Stimulated activated CD8-positive, alpha-beta memory T cell treated with anti-CD3 and anti-CD28 coated beads, Interleukin-7, amount 100 ng/mL, for 4 hours (primary cell): ENCODE measurements at places on chromosomes 3 and 15.

GRCh38 chr15:39643727-39644126 is 62.8 kb downstream of the THBS1 start:
- DNase-seq = no peak

- no peak for DNase-seq
These were observed 59.5 kb downstream of the AMOTL2 start for GRCh38 chr3:134314588-134315285.

GRCh38 chr3:39272191-39272590 is 7.6 kb downstream of the CX3CR1 start:
- no peak for DNase-seq

DNA sequence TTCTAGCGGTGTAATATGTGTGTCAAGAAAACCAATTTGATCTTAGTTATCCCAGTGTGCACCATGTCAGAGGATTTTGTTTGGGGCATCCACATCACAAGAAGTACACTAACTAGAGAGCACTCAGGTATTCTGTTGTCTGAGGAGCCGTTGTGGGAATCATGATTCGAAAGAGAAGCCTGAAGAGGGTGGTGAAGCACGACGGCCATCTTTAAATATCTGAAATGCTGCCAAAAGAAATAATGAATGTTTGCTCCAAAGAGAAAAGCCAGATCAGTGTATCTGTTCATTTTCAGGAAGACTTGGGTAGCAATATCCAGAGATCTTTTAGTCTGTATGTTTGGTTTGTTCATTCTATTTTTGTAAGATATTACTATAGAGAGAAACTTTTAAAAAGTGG is 180.7 kb downstream of the KLHL25 start:
- DNase-seq = no peak

DNA sequence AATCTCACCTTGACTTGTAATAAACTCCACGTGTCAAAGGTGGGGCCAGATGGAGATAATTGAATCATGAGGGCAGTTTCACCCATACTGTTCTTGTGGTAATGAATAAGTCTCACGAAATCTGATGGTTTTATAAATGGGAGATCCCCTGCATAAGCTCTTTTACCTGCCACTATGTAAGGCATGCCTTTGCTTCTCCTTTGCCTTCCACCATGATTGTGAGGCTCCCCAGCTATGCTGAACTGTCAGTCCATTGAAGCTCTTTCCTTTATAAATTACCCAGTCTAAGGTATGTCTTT is 45.5 kb downstream of the SUCNR1 start:
- DNase-seq = no peak

DNA sequence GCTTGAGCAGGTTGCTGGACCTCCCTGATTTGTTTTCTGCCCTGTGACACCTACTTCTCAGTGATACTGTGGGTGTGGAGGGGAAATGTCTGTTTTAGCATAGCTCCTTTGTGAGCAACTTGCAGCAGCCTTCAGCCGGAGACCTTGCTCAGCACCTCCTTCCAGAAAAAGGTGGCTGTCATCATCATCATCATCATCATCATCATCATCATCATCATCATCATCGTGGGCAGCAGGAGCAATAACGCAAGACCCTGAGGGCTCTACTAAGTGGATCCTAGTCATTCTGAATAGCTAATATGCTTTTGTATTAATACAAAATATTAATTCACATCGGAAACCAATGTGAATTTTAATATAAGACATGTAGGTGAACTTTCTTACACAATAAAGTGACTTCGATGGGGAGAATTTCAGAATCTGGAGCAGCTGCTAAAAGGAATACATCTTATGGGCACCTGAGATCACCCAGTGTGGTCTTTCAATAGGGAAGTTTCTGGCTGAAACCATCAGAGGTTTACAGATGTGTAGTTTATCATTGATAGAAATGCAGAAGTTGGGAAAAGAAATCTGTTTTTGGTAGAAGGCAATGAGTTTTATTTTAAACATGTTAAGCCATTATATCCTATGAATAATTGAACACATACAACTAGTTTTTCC is 8.6 kb downstream of the GABRR3 start:
- no peak for DNase-seq

DNA sequence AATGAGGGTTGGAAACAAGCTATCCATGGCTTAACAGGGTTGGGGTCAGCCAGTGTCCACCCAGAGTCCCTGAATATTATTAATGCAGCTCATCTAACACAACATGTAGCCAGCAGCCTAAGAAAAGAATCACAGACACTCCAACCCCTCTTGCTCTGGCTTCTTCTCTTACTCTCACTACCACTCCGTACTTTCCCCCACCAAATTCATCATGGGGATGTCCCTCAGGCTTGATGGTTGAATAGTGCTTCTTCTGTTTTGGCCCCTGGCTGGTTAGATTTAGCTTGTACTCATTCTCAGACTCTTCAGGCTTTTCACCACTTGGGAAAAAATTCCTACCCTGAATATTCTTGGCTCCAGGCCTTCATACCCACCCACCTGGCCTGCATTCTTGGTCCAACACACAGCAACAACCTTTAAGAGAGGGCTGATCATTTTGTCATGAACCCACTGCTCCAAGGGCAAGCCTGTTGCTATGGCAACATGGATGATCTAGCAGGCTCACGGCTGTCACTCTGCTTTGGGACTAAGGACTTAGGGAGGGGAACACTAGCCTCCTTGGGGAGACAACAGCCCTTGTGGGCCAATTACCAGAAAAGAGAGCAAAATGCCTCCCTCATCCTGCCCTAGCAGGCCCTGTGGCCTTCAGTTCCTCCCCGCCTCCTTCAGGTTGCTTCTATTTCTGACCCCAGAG is 9.4 kb upstream of the MED12L start:
- no peak for DNase-seq

DNA sequence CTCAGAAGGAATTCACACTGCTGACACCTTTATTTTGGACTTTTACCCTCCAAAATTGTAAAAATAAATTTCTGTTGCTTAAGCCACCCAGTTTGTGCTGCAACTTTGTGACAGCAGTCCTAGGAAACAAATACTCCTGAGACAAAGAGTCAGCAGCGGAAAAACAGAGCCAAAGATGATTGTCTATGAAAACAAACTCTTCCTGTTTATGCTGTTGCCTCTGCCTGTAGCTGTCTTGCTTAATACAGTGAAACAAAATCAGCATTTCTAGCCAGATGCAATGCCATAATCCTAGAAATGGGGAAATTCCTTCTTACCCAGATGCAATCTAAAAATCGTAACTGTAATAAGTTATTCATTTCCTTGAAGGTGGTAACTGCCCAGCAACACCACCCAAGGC is 387.5 kb upstream of the ATP11B start:
- DNase-seq = no peak

- no peak for DNase-seq
These were observed 475 bp upstream of the SPINT1 start for GRCh38 chr15:40843261-40843884.

- no peak for DNase-seq
These were observed 8.5 kb downstream of the ANPEP start for GRCh38 chr15:89806210-89806558.

- DNase-seq = no peak
These were observed 426.1 kb upstream of the THBS1 start for GRCh38 chr15:39154776-39155175.

GRCh38 chr15:95653361-95653805 is 677.1 kb upstream of the NR2F2 start:
- no peak for DNase-seq

GRCh38 chr15:80115021-80115420 is 37.8 kb upstream of the FAH start:
- no peak for DNase-seq

GRCh38 chr15:76345583-76345879 is 9.0 kb downstream of the ISL2 start:
- DNase-seq = no peak

DNA sequence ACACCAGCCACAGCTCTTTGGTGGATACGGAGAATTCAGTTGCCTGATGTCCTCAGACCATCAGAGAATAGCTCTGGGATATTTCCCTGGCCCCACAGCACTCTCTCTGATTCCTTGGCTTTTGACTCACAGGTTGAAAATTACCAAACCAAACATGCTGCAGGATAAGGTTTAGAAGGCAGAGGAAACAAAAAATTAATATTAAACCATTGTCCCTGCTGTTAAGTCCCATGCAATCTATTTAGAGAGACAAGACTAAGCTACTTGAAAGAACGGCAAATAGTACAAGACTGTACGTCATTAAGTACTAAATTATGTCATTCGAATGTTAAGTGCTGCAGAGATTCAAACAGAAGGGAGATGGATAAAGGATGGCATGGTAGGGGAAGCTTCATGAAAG is 501.4 kb downstream of the MECOM start:
- no peak for DNase-seq

DNA sequence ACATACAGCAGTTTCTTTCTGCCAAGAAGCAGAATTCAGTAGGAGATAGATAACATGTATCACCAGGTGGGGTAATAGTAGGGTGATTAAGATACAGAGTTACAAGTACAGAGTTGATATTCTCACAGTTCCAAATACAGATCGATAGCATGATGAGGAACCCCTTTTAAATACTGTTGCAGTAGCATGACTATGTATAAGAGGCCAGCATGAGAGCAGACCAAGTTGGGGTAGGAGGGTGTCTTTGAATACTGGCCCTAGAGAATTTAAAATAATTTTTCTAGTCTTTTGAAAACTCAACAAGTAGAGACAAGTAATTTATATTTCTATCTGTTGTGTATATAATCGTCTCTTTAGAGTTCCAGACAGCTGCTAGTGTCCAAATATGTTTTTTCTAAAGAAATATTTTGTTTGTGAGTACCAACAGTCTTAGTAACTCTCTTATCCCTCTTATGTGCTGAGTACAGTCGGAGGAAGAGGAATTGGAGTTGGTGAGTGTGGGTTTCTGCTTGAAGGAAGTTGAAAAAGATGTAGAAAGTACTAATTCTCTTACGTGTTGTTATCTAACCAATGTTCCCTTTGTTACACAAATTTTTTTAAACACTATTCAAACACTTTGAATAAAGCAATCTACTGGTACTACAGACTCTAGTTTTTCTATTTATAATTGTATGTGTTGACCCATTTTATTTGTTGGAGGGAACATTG is 30.2 kb downstream of the LYSMD4 start:
- DNase-seq = no peak

- no peak for DNase-seq
These were observed 95.0 kb upstream of the HACD2 start for GRCh38 chr3:123679712-123680386.

DNA sequence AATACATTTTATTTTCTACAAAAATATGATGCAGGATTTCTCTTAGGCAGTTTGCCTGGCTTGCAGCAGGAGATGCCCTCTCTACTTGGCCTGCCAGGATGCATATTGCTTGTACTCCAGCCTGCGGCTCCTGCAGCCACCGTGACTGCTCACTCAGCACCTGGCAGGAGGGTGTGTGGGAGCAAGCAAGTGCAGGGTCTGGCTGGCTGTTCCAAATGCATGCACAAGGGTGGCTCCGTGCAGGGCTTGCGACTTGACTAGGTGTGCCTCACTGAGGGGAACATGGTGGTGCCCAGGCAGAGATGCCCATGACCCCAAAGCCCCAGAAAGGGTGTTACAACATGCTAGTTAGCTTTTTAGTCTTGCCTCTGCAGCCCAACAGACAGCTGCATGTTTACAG is 1240.2 kb upstream of the ALCAM start:
- no peak for DNase-seq

DNA sequence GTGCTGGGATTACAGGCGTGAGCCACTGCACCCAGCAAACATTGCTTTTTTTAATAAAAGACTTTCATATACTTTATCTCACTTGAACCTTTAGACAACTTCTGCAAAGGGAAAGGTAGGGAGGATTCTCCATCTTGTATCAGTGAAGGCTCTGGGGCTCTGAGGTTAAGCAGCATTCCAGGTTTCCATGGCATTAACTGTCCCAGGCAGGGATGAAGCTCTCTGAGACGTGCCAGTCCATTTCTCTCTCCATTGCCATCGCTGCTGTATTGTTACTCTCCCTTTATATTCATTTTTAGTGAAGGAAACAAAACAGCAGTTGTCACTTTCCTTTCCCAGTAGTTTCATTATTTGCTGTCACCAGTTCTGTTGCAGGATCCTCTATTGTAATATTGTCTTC is 342.4 kb downstream of the LPP start:
- no peak for DNase-seq

GRCh38 chr3:190865828-190866227 is 3.3 kb upstream of the GMNC start:
- DNase-seq = no peak

DNA sequence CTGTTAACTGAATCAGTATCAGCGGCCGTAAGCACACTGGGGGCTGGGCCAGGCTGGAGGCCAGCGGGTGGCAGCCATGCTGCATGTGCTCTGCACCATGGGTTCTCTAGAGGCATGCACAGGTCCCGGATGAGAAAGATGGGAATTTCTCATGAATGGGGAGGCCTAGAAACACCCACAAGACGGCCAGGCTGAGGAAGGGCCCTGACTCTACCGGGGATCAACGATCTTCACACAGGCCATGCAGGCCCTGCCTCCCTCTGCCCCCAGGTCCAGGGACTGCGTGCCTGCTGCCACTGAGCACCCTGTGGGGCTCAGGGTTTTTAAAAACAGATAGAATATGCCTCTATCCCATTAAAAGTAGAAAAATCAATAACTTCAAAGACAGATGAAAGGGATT is 32.7 kb downstream of the SLC41A3 start:
- DNase-seq = no peak

- no peak for DNase-seq
These were observed 352.6 kb upstream of the TGFBR2 start for GRCh38 chr3:30253832-30254231.

DNA sequence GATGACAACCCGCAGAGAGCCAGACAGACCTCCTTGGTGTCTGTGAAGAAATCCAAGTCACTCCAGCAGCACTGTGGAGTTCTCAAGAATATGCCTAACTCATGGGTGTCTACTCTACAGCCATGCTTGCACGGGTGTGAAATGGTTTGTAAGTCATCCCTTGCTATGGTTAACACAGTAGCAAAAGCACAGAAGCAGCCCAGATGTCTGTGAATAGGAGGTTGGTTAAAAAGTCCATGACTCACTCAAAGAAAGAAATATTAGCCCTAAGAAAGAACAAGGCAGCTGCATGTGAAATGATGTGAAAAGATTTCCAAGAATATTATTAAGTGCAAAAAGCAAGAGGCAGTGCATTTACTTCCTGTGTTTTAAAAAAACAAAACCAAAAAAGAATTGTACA is 12.1 kb upstream of the LIMD1 start:
- DNase-seq = no peak

GRCh38 chr3:120496278-120497002 is 45.6 kb upstream of the FSTL1 start:
- no peak for DNase-seq

GRCh38 chr15:93496888-93497287 is 407.9 kb upstream of the RGMA start:
- no peak for DNase-seq

DNA sequence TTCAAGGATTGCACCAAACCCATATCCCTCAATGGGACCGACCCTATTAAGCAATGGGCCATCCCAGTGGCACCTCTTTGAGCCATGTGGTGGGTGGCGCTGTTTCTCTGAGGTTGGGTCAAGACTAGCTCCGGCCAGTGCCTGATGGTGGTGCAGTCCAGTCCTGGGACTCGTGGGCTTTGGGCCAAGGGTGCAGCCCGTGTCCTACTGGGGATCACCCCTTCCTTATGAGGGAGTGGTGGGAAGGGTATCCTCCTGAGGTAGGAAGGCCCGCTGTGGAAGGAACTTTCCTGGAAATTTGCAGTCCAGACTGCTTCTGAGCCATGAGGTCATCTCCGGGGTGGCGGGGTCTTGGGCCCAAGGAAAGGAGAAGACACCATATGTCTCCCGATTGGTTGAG is 231.6 kb downstream of the SNRPN start:
- no peak for DNase-seq
